Substantia nigra (tissue), 51 donors: ENCODE measurements at places on chromosomes 1 and 21.

GRCh38 chr21:44890961-44891541 lies 17.6 kb upstream of the PTTG1IP start:
- no peak for DNase-seq

- no peak for DNase-seq
Measured at GRCh38 chr1:155622191-155622590, 12.2 kb downstream of the MSTO1 start.

GRCh38 chr21:16834791-16835190 lies 678.1 kb upstream of the CXADR start:
- DNase-seq: no peak

DNA sequence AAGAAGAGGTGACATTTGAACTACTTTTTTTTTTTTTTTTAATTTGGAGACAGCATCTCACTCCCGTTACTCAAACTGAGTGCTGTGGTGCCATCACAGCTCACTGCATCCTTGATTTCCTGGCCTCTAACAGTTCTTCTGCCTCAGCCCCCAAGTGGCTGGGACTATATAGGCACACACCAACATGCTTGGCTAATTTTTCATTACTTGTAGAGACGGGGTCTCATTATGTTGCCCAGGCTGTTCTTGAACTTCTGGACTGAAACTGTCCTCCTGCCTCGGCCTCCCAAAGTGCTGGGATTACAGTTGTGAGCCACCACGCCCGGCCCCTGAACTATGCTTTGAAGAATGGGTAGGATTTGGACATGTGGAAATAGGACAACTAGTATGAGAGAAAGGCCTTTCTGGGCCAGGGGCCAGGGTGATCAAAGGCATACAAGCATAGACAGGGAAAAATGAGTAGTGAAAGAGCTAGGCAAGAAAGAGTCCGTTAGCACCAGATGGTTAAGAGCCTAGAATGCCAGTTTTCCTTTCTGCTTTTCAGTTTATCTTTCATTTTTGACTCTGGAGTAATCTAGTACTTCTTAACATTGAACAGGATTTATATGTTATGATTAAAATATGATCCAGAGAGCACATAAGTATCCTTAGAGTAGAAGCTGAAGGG lies 6.3 kb downstream of the RABGAP1L start:
- no peak for DNase-seq

DNA sequence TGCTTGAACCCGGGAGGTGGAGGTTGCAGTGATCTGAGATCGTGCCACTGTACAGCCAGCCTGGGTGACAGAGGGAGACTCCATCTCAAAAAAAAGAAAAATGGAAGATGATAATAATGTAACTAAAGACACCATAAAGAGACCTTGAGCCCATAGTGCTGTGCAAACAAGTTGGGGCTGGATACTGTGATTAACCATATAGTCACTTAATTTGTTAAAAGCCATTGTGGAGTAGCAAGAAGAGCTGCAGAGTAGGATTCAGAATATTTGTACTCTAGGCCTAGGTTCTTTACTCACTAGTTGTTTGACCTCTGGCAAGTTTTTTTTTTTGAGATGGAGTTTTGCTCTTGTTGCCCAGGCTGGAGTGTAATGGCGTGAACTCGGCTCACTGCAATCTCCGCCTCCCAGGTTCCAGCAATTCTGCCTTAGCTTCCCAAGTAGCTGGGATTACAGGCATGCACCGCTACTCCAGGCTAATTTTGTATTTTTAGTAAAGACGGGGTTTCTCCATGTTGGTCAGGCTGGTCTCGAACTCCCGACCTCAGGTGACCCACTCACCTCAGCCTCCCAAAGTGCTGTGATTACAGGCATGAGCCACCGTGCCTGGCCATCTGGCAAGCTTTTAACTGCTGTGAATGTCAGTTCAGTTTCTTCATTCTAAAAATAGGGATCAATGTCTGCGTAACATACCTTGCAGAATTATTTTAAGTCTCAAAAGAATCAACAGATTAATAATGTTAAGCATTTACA lies 12.8 kb downstream of the CAP1 start:
- no peak for DNase-seq

GRCh38 chr1:32984090-32984454 lies 19.5 kb upstream of the RNF19B start:
- DNase-seq: no peak

- DNase-seq: no peak
Measured at GRCh38 chr1:164006621-164007020, 552.4 kb upstream of the PBX1 start.

- no peak for DNase-seq
Measured at GRCh38 chr1:222009105-222009730, 267.3 kb upstream of the DUSP10 start.

- DNase-seq: no peak
Measured at GRCh38 chr21:37700641-37701202, 215.5 kb downstream of the KCNJ6 start.

DNA sequence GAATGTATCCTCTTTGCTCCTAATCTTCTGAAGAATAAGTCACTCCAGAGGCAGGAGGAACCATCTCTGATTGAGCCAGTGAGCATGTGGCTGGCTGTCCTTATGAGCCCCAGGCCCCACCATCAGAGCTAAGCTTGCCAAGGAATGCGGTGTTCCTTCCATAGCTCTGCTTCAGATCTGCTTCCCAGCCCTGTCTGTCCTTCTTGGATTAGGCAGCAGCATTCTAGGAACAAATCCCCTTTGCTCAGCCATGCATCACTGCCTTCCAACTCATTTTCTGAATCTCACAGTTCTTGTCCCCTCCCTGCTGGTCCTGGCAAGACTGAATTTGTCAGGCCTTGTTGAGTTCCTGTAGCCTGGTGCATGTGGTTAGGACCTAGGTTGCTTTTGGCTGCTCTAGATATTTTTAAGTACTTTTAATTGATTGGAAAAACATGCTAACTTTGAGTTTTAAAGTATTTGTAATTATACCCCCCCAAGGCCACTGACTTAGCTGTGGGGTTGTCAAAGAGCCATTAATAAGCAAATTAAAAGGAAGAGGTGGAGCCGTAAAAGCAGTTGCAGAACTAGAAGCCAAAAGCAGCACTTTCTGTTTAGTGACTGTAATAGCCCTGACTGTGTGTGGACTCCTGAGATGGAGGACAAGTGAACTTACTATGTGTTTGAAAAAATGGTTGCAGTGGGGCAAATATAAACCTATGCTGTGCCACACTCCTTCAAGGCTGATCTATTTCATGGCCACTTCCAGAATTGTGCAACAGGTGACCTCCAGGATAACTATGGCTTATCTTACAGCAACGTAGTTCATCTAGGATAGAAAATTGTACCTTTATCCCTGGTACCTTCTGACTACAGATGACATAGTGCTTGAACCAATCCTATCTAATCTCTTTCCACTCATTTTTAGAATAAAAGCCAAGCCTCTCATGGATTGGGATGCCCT lies 61.3 kb upstream of the BACH1 start:
- no peak for DNase-seq

DNA sequence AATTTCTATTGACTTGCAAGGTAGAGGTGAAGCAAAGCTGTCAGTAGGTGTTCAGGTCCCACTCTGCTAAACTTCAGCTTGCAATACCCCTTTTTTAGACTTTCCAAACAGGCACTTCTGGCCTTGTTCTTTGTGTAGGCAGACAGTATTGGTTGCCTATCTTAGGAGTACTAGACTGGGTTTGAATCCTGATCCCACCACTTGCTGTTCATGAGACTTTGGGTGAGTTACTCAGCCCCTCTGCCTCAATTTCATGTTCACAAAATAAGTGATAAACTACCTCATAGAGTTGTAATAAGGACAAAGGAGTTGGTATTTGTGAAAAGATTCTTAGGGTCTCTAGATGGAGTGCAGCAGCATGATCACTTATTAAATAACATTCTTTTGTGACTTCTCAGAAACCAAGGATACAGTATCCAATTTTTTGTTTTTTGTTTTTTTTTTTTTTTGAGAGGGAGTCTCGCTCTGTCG lies 5.2 kb downstream of the RCC1 start:
- DNase-seq: no peak

GRCh38 chr21:45177039-45177438 lies 102.7 kb downstream of the ADARB1 start:
- no peak for DNase-seq

DNA sequence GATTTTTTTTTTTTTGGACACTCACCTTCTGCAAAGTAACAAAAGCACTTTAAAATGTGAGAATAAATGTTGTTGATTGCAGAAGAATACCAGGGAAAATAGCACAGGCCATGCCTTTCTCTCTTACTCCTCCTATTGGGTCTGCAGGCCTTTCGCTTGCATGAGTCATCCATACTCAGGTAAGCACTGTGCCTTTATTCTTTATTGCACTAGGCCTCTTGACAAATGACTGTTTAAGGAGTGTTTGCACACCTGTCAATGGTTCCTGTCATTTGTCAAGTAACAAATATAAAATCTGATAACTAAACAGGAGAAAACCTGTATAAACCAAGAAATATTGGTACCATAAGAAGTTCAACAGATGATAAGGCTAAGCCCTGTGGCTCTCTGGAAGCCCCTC lies 106.5 kb downstream of the RGS7 start:
- no peak for DNase-seq

- no peak for DNase-seq
Measured at GRCh38 chr1:247118946-247119446, 14.8 kb upstream of the ZNF669 start.

DNA sequence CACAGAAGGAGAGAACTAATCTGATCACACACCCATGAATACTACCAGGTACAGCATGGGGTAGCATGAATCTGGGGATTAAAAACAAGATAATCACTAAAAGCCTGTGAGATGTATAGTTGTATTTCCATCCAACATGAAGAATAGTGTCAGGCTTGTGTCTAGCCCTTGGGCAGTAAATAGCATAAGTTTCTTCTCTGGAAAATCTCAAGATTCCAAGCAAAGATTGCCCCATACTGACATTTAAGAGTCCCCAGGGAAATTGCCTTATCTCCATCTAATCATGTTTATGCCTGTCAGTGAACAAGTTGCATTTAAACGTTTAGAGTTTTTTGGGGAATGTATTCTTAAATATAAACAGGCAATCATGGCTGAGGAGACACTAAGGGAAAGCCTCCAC lies 109.2 kb upstream of the SERTAD4 start:
- no peak for DNase-seq

DNA sequence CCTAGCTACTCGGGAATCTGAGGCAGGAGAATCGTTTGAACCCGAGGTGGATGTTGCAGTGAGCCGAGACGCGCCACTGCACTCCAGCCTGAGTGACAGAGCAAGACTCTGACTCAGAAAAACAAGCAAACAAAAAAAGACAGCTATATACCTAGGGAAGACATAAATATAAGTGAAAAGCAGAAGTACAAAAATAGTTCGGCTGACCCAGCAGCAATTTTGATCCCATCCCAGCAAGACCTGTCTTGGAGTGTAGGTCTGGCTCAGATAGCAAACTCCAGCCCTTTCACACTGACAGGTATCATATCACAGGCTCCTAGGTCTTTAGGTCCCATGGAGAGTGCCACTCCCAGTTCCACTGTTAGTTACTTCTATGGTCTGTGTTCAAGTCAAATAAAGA lies 14.6 kb downstream of the MTX1 start:
- no peak for DNase-seq

- DNase-seq: no peak
Measured at GRCh38 chr1:87842156-87842555, 513.5 kb downstream of the LMO4 start.

GRCh38 chr1:9759939-9760338 lies 63.8 kb downstream of the CLSTN1 start:
- DNase-seq: no peak

DNA sequence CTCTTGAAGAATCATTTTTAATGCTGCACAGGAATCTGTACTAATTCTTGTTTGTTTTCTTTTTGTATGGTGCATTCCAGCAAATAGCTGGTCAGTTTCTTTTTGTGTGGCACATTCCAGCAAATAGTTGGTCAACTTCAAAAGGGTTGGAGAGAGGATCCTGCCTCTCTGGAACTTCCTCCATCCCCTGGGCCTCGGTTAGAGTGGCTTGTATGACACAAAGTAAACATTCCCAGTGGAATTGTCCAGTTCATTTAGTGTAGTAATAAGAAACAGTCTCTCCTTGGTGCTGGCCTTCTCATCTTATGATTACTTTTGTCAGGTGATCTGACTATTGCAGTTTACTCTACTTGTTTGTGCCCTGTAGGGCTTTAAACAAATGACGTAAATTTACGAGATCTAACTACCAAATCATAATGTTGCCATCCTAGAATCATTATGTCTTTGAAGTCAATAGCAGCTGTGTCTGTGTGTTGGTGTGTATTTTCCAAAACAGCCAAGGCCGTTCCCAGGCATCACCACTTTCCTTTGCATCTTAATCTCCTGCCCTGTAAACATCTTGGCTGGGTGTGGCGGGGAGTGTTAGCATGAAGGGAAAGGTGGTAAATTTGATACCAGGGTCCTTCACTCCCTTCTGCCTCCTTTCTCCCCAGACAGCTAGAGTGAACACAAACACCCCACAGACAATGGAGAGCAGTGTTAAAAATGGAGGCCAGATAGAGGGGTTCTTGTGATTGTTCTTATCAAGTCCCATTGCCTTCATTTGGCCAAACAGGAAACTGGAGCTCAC lies 77.9 kb downstream of the CDC7 start:
- DNase-seq: no peak

DNA sequence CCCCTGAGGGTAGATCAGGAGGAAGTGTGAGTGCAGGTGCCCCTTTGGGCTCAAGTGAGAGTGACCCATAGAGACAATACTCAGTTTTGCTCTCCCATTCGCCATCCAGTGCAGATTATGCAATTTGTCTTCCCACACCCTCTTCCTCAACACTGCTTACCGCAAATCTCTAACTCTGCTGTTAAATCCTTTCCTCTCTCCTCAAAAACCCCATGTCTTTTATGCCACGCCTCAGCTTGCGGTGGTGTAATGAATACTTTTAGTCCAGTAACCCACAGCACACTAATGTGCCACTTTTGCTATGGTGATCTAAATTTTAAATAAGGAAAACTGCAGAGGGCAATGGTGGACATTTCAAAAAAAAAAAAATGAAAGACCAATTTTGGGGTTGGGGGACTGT lies 57.7 kb downstream of the PRRX1 start:
- DNase-seq: no peak

GRCh38 chr1:22687191-22687590 lies 23.4 kb upstream of the EPHB2 start:
- DNase-seq: no peak

DNA sequence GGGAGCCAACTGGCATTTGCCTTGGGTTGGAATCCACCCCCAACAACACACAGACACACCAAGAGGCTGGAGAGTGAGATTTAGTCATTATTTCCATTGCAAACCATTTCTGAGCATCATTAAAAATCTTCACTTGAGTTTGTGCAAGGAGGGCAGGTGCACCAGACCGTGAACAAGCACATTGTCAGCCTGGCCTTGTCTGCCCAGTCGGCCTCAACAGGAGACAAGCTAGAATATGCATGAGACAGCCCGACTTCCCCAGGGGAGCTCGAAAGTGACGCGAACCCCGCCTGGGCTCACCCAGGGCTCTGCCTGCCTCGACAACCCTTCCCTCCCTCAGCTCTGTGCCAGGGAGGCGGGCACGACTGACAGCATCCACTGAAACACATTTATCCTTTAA lies 15.4 kb upstream of the GUCA2B start:
- DNase-seq: no peak

DNA sequence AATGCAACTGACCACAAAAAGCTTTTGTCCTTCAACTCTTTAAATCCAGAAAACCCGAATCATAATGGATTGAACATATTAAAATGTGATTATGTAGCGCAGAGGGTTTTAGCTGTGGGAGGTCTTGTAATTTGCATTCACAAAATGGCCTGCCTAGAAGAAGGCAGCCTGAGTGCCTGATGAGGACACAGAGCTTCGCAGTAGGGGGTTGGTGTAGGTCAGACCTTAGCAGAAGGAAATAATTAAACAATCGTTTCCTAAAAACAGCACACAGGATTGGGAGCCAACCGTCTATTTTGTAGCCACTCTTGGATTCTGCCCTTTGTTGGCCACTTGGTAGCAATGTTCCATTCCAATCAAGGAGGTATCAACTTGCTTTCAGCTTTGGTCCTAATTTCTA lies 195.7 kb upstream of the KIAA0040 start:
- no peak for DNase-seq
